Aorta (tissue), 5 donors: ENCODE measurements at places on chromosomes 7 and 10. TPM values are rescaled to one million over a fixed set of nuclear protein-coding genes. Genes with fewer than 3 reads are reported as not detected.
A peak's percentile ranks its signal among the peaks of the same experiment; 100 is the strongest.

Gene TCAF2
- total RNA-seq: 6.3 TPM

GRCh38 chr10:18647945-18648344, 3.4 kb downstream of the NSUN6 start:
- H3K27me3 ChIP-seq: no peaks in the 10 kb centered on the region
- H3K4me1 ChIP-seq: peaks cover 3% of the 10 kb centered on the region
- no peaks in the 10 kb centered on the region for H3K36me3 ChIP-seq
- DNase-seq: no peak
- H3K4me3 ChIP-seq: no peak overlapping the region

Gene NRAP
- total RNA-seq: not detected

- peak overlapping the region; percentile 60 for H3K4me3 ChIP-seq
- no peaks in the 10 kb centered on the region for H3K4me1 ChIP-seq
- H3K36me3 ChIP-seq: no peaks in the 10 kb centered on the region
- DNase-seq: peak; percentile 80
These were observed 2.7 kb downstream of the ZNF503 start for GRCh38 chr10:75398692-75399460.

DNA sequence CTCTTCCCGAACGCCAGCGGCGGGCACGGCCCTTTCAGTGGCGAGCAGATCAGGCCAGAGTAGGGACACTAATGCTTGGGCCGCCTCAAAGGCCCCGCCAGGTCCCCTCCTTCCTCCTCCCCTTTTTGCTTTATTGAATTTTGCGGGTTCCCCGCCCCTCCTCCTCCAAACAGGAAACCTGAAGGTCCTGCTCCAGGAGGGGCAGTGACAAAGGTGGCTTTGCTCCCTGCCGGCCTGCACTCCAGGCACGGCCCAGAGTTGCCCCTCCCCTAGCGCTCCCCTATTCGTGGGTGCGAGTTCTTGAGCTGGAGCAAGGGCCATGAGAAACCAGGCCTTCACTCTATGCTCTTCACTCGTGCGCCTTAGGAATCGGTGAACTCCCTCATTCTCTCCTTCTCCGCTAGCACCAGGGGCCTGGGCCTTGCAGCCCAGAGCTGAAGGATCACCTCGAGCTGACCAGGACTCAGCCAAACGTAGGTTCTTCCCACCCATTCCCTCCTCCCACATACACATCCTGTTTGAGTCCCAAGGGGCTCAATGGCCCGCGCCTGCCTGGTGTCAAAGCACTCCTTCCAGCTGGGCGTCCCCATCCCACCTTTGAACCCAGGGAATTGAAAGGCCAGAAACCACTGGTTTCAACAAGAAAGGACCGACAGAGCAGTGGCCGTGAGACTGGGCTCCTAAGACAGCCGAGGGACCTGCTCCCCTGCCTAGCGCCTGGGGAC, 619 bp upstream of the HOXA6 start:
- no peaks in the 10 kb centered on the region for H3K4me1 ChIP-seq
- peak overlapping the region; percentile 16 for H3K27ac ChIP-seq

Gene CHN2
- 22.0 TPM for total RNA-seq

DNA sequence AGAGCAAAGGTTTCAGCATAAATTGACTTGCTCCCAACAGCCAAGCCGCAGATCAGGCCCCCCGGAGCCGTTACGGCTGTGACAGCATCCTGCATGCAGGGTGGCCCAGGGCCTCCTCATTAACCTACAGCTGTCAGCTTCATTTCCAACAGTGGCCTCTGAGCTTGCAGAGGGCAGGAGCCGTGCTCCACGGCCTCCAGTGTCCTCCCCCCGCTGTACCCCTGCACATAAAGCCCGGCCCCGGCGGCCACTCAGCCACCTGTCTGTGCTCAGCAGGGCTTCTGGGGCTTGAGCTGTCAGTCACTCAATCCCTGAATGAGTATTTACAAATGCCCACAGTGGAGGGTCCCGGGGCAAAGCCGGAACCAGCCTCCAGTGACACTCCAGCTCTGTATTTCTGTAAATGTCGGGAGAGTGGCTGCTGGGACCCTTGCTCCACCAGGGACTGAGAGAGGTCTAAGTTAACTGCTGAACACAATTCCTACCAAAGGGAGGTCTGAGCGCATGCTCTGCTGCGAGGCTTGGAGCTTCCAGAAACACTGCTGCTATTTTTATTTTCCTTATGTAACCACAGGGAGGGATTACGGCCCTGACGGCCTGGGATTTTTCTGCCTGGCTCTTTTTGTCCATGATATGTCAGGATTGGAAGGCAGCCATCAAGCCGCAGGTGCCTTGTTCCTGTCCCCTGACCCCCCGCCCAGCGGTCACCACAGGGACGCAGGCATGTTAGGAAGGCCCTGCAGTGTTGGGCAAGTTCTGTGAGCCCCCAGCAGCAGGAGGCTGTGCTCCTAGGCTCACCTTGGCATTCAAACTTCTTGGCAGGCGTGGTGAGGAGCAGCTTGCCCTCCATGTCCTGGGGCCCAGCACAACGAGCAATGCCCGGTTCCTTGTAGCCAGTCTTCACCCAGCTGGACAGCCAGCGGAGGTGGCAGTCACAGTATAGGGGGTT, 165.0 kb downstream of the SLIT1 start:
- H3K4me1 ChIP-seq: no peaks in the 10 kb centered on the region
- peak; percentile 60 for DNase-seq
- no peaks in the 10 kb centered on the region for H3K36me3 ChIP-seq
- no peaks in the 10 kb centered on the region for H3K27me3 ChIP-seq
- H3K27ac ChIP-seq: peak overlapping the region; percentile 64
- H3K4me3 ChIP-seq: no peak overlapping the region

Gene CHST15
- 39.9 TPM for total RNA-seq

DNA sequence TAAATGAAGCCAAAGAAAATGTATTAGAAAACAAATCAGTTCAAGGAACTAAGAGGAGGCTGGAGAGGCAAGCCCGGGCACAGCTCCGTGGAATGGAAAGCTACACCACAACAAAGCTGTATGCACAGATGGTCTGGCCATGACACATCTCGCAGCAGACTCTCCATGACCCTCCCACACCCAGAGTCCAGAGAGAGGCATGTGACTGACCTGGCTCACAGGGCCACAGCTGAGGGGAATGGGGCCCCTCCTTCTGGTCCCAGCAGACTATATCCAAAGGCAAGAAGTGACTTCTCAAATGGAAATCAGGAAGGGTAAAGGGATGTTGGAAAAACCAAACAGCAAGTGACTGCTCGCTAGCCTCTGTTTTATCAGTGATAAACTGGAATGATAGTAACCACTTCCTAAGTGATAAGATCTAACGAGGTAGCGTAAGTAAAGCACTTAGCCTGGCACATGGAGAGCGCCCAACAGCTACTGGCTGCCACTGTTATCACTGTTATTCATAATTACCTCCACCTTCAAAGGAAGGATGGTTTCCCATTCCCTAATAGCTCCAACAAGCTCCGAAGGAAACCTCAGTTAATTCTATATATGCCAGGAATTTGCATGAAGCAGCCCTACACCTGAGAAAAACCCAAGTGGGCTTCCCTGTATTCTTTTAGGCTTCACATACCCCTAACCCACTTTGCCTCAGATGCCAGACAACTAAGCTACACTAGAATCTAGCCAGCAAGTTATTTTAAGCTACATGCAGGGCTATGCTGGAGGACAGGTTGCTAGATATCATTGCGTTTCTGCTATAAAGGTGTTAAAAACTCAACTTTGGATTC, 8.4 kb downstream of the OSBPL3 start:
- no peaks in the 10 kb centered on the region for H3K36me3 ChIP-seq
- H3K4me3 ChIP-seq: no peak overlapping the region
- H3K27me3 ChIP-seq: no peaks in the 10 kb centered on the region

DNA sequence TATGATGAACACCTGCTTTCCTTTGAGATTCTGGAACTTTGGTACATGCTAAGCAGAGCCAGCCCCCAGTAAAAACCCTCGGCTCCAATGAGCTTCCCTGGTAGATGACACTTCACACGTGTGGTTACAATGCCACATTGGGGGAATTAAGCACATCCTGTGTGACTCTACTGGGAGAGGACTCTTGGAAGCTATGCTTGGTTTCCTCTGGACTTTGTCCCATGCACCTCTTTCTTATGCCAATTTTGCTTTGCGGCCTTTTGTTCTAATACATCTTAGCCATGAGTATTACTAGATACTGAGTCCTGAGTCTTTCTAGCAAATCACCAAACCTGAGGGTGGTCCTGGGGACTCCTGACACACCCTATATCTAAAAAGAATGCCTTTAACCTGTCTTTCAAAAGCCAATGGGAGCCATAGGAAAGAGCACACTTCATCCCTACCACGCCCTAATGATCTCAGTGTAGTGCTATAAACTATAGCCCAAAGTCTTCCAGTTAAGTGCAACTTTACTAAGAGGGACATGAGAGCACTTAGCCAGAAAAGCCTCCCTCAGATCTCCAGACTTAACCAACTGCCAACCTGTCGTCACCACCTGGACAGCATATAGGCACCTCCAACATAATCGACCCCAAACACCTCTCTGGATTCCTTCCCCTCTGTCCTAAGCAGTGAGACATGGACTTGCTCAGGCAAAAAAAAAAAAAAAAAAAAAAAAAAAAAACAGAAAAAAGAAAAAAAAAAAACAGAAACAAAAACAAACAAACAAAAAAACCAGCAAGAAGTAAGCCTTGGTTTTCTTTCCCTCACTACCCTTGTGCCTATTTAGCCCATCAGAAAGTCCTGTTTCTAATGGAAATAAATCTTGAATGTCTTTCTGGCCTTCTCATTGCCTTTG, 37.4 kb downstream of the CCDC6 start:
- no peak for DNase-seq
- H3K4me3 ChIP-seq: no peak overlapping the region
- peak overlapping the region; percentile 2 for H3K27ac ChIP-seq
- H3K36me3 ChIP-seq: no peaks in the 10 kb centered on the region
